LoVo (cell line): ENCODE measurements at places on chromosomes 16 and 17.
A peak's percentile ranks its signal among the peaks of the same experiment; 100 is the strongest.

DNA sequence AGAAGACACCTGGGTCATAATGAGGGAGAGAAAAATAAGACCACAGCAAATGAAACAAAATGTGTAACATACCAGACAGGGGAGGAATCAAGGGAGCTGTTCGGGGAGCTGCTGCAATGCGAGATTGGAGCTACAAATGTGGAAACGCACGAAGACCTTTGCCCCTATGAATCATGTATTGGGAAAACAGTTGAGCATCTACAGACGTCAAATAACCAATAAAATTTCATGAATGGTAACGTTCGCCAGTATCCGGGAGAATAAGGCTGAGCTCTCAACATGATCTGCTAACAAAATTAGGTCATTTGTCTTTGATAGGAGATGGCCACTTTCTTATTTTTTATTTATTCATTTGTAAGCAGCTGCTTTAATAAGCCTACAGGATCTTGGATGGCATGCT is 486.2 kb upstream of the RBFOX1 start:
- DNase-seq, result peak; percentile 11

DNA sequence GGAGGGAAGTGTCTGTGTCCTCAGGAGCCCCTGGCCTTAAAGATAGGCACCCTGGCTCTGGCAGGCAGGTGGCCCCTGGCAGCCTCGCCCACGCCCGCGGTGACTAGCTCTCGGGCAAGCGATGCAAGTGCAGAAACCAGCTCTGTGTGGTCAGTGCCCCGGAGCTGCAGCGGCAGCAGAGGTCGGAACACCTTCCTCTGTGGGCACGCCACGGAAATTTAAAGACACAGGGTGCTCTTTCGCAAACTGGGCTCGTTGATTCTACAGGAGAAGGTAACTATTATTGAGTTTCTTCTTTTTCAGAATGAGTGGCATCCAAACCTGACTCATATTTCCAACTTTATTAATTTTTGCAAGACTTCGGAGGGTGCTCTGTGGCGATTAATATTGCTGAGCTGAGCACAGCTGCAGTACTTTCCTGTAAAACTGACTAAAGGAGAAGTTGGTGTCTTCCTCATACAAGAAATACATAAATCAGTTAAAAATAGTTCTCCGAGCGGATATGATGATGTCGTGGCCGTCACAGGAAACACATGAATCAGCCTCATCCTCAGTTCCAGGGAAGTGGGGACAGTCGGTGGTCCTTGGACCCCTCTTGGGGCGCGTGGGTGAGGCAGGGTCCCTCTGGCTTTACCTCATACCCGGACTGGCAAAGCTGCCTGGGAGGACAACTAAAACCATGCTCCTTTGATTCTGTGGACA is 120.2 kb downstream of the METRNL start:
- no peak for DNase-seq

- DNase-seq, result no peak
These were observed 74.4 kb downstream of the METRNL start for GRCh38 chr17:83153681-83154310.

DNA sequence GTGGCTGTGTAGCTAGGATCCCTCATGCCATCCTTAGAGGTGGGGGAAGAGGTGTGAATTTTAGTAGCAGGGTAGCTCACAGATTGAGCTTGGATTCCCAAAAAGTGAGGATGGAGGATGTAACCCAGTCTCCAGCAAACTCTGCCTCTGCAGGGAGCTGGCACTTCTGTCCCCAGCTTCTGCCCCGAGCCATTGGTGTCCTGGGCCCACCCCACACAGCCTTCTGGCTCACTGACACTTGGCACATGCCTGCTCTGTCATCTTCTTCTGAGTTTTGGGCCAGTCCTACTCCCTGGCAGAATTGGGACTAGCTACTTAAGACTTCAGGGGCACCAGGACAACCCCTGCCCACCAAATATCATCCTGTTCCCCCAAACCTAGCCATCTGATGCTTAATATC is 2.3 kb downstream of the CACNG5 start:
- DNase-seq, result no peak

GRCh38 chr16:48959204-48959603 is 322.4 kb downstream of the CBLN1 start:
- DNase-seq, result peak; percentile 54

- DNase-seq, result no peak
These were observed 16.8 kb downstream of the B9D1 start for GRCh38 chr17:19345486-19346350.

GRCh38 chr17:50060951-50061712 is 5.2 kb downstream of the ITGA3 start:
- DNase-seq, result no peak

DNA sequence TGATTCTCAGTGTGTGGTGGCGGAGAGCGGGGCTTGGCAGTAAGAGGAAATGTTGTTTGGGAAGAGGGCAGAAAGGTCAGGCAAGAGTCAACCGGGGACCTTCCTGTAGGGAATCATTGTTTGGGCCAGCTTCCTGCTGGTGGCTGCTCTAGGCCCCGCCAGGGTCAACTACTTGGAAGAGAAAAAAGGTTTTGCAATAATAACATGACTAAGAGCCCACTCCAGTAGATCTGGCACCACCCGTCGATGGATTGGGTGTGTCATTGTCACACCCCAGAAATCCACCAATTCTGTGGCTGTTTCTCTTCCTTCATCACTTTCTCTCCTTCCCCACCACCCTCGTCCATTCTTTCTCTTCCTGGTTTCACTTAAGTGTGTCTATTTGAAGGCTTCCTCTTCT is 4.2 kb upstream of the KRT24 start:
- DNase-seq, result peak; percentile 19

GRCh38 chr17:45357364-45357997 is 40.7 kb upstream of the MAP3K14 start:
- no peak for DNase-seq
